T-helper 22 cell (primary cell): ENCODE measurements at places on chromosomes 5 and 9.

GRCh38 chr5:60519372-60519771 is 180.6 kb downstream of the DEPDC1B start:
- DNase-seq: no peak

- DNase-seq: no peak
Measured at GRCh38 chr5:155919725-155920124, 407.2 kb upstream of the SGCD start.

GRCh38 chr9:107942856-107943255 is 453.3 kb upstream of the KLF4 start:
- DNase-seq: no peak

GRCh38 chr9:133115604-133116345 is 5.3 kb downstream of the RALGDS start:
- peak; percentile 42 for DNase-seq

GRCh38 chr5:134504629-134505300 is 20.7 kb upstream of the JADE2 start:
- DNase-seq: no peak

DNA sequence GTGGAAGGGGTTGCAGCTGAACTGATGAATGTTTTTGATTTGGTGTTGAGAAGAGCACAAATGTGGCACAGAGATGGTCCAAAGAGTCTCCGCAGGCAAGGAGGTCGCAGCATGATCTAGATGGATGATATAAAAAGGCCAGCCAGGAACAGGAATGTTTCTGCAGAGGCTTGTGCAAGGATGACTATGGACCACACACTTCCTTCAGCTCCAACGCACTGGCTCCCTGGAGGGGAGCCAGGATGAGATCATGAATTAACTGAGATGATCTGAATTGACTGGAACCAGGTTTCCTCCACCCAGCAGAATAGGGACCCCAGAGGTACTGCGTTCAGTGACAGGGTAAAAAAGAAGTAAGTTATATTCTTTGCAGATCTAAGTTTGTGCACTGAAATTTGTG is 89.0 kb downstream of the ARSB start:
- no peak for DNase-seq

GRCh38 chr9:36436909-36437308 is 36.8 kb upstream of the RNF38 start:
- DNase-seq: no peak

DNA sequence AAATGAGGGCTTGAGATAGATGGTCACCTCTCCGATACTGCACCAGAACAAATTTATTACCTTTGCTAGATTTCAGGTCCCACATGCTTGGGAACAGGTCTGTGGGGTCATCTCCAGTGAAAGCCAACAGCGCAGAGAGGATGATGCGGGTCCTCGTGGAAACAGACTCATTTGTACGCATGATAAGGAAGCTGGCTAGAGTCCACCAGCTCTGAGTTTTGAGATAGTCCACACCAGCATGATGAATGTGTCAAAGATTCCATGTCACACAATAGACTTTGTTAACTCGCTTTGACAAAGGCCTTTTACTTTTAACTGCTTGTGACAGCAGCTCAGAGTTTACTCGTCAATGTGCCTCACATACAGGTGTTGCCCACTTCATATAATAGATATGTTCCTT is 105.4 kb upstream of the TBCA start:
- DNase-seq: no peak

DNA sequence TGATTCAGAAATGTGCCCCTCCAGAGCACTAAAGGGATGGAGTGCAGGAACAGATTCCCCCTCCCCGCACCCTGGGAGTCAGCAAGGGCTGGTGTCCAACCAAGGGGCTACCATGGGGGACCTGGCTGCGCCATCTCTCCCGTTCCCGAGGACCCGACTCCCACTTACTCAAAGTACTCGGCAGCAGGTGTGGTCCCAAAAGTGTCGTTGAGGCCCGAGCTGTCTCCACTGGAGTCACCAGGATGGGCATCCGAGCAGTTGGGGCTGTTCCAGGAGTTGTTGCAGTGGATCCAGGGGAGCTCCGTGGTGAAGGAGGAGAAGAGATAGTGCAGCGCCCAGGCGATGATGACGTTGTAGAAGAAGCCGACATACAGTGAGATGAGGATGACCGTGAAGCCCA is 12.9 kb downstream of the SLC6A3 start:
- no peak for DNase-seq

DNA sequence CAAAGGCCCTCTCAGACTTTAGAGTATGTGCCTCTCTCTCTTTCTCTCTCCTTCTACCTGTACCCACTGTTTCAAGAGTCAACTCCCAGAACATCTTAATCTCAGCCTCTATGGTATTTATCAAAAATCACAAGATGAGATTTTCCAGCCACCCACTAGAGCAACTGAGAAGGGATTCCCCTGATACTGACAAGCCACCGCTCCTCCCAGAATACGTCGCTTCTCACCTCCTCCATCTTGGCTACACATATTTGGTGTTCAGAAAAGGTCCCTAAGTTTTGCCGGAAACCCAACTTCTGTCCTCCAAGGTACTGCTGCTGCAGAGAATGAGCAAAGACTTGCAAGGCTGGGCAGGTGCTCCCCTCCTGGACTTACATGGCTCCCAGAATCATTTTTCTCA is 6.1 kb downstream of the GARIN3 start:
- DNase-seq: peak; percentile 60

GRCh38 chr5:17340819-17341218 is 123.4 kb downstream of the BASP1 start:
- no peak for DNase-seq

DNA sequence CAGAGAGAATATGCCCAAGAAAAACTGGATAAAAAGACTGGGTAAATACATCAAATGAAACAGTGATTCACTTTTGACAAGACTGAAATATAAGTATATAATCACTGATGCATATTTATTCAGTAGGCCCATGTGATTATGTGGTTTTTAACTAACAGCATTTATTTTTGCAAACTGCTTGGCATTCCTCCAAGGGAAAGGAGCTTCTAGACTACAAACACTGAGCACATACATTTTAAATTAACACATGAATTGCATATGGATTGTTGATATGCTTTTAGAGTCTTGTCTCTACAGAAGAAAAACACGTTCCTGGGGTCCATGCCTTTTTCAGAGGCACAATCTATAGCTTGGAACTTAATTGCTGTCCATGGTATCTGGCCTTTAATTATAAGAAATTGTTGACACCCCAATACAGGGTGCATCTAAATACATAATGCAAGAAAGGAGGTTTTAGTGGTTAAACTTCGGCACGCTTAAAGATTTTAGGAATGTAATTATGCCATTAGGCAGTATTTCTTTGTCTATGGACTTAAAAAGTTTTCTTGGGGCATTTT is 6.9 kb upstream of the MEIKIN start:
- DNase-seq: no peak

GRCh38 chr5:132002757-132003156 is 8.7 kb downstream of the ACSL6 start:
- no peak for DNase-seq

DNA sequence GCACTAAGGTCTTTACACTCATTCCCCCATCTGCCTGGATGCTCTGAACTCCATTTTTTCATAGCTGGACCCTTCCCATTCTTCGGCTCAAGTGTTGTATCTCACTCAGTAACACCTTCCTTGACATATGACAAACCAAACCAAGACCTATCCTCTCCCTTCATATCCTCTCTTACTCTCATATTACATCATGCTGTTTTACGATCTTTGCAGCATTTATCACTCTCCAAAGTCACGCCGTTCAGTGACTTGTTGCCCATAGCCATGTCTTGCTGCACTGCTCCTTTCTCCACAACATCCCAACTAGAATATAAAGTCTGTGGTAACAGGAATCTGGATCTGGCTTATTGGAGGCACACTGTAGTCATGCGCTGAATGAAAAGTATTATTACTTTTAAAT is 923.6 kb upstream of the DMAC1 start:
- DNase-seq: no peak

DNA sequence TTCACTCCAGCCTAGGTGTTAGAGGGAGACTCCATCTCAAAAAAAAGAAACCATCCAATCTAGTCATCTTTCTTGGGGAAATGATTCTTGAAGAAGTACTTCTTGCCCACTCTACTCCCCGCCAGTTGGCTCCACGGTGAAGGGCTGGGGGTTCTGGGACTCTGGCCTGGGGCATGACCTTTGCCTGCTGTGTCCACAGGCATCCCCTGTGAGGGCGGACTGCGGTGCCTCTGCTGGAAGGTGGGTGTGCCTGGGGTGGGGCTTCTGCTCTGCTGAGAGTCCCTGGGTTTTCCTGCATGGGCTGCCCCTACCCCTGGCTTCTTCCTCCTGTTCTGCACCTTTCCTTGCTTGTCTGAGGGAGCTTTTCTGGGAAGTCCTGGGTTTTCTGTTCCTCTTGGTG is 3.5 kb downstream of the TBC1D13 start:
- DNase-seq: no peak

- no peak for DNase-seq
Measured at GRCh38 chr9:116453785-116454184, 233.3 kb upstream of the TRIM32 start.

DNA sequence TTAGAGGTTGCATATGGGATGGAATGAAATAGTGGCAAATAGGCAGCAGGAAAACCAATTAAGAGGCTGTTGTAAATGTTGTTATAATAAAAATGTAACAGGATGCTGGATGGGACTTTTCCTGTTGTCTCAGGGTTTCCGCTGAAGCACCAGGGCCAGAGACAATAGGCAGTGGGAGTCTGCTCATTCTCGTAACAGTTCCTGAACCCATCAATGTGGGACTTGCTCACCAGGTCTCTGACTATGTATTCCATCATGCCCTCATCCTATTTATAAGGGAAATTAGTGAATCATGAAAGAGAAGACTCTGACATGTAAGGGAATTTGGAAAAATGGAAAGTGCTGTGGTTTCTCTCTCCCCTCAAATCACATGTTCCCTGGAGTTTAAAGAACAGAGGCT is 23.5 kb upstream of the SSBP2 start:
- DNase-seq: no peak

- DNase-seq: no peak
Measured at GRCh38 chr9:105455836-105456475, 8.1 kb downstream of the FSD1L start.

GRCh38 chr5:106634375-106634774 is 1036.4 kb downstream of the EFNA5 start:
- DNase-seq: no peak

DNA sequence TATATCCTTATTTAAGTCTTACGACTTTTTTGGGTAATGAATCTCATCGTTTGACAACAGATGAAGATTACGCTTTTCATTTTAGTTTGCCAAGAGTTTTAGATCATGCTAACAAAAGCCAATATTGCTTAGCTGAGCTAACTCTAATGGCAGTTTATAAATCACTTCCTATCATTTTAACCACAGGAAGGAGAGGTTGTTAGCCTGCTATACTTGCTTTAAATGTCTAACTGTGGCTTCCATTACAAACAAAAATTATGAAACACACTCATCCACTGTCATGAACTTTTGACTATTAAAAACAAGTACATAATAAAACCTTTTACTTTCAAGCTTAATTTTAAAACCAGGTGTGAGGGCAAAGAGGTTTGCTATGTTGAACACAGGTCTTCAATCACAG is 53.7 kb upstream of the ANKH start:
- no peak for DNase-seq

DNA sequence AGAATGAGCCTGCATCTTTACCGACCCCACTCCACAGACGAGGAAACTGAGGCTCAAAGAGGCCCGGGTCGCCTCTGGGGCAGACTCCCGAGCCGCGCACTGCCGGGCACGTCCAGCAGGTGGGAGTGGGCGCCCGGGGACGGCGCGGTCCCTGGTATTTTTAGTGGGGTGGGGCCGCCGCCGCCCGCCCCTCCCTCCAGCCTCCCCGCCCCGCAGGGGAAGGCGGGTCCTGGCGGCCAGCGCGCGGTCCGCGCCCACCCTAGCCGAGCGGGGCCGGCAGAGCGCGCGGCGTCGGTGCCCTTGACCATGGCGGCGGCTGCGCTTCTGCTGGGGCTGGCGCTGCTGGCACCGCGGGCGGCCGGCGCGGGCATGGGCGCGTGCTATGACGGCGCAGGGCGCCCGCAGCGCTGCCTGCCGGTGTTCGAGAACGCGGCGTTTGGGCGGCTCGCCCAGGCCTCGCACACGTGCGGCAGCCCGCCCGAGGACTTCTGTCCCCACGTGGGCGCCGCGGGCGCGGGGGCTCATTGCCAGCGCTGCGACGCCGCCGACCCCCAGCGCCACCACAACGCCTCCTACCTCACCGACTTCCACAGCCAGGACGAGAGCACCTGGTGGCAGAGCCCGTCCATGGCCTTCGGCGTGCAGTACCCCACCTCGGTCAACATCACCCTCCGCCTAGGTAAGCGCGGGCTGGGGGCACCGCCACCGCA is at the start of gene LAMC3:
Gene LAMC3, plus strand, starts transcription at position 266 of the 710 bp plus-strand sequence. Its CDS starts 41 bp downstream, at position 307.
- DNase-seq: no peak

GRCh38 chr5:16364910-16365309 is 100.7 kb downstream of the ZNF622 start:
- DNase-seq: no peak

- no peak for DNase-seq
Measured at GRCh38 chr9:27538647-27539046, 9.0 kb upstream of the MOB3B start.

DNA sequence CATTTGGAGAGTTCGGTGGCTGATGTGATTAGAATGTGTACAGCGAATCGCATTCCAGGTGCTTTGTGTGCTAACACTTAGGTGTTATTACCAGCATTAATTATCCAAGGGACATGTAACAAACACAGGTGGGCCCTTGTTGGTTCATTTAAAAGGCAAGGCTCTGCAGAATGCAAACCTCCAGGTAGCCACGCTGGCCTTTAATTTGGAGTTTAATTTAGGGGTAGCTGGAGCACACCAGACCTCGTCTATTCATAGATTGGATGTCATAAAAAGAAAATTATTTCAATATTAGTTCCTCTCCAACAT is 191.1 kb downstream of the MAT2B start:
- DNase-seq: no peak

DNA sequence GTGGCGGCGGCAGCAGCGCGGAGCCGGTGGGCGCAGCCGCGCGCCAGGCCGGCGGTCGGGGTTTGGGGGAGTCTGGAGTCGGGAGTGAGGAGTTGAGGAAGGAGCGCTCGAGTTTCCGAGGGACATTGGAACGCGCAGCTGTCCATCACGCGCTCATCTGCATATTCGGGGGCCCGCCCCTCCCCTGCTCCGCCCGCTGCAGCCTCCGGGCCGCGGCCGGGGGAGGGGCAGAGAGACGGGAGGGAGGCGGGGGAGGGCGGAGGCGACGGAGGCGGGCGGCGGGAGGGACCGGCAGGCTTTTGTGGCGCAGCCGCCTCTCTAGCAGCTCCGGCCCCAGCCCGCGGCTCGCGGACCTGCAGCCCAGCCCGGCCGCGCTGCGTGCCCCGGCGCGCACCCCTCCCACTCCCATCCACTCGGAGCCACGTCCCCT is at the start of gene IRX2:
Gene IRX2, minus strand, starts transcription at position 86 of the 430 bp plus-strand sequence. CDS start 264 bp downstream, outside the sequence.
- DNase-seq: no peak

- peak; percentile 14 for DNase-seq
Measured at GRCh38 chr9:32378993-32379729, 5.3 kb upstream of the ACO1 start.

DNA sequence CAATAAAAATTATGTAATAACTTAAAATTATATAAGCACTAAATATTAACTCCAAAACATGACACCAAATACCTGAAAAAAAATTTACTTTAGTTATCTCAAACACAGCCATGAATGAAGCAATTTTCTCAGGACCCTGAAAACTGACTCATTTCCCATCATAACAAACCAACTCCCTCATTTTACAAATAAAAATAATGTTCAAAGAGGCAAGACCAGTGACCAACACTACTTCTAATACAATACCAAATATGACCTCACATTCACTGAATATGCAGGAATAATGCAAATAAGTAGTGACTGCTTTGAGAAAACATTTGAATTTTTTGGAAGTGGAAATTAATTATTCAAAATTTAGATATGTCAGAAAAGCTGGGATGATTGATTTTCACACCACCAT is 21.6 kb downstream of the FBLL1 start:
- DNase-seq: no peak
